ENCODE measurements at places on chromosomes 4 and X.

DNA sequence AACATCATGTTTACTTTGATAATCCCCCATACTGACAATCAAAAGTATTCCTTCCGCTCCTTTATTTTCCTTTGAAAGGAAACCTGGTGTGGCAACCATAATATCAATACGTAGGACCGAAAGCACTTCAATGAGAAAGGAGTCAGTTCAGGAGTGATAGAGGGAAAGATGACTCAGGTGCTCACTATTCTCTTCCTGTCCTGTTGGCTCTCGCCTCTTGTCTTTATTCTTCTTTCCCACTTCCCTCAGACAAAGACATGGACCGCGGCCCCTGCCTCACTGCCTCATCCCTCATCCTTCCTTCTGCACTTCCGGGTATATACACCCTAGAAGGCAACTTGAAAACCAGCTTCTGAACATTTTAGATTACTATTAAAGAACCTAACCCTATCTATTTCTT lies 49.8 kb upstream of the TNIP3 start:
- DNase-seq, result no peak

DNA sequence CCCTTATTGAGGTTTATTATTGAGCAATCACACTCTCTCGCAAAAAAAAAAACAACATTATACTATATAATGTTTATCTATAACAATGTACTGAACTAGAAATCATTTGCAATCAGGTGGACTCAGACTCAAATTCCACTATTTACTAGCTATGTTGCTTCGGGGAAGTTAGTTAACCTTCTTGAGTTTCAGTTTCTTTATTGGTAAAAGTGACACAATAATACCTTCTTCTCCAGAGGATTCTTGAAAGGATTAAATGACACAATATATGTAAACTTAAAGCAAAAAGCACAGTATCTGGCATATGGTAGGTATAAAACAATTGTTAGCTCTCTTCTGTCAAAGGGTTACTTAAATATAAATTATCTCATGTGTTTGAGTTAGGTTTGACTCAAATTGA lies 31.5 kb upstream of the HDAC8 start:
- DNase-seq, result no peak

DNA sequence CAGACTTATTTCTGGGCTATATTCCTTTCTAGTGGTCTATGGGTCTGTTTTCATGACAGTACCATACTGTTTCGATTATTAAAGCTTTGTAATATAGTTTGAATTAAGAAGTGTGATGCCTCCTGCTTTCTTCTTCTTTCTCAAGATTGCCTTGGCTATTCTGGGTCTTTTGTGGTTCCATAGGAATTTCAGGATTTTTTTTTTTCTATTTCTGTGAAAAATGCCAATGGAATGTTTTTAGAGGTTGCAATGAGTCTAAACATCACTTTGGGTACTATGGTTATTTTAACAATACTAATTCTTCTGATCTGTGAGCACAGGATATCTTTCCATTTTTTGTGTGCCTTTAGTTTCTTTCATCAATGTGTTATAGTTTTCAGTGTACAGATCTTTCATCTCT lies 204.3 kb upstream of the HCCS start:
- DNase-seq, result no peak

GRCh38 chr4:100269446-100269845 lies 79.2 kb upstream of the DDIT4L start:
- DNase-seq, result no peak

- DNase-seq, result no peak
Observed at GRCh38 chr4:125704726-125705125, 390.0 kb downstream of the FAT4 start.

DNA sequence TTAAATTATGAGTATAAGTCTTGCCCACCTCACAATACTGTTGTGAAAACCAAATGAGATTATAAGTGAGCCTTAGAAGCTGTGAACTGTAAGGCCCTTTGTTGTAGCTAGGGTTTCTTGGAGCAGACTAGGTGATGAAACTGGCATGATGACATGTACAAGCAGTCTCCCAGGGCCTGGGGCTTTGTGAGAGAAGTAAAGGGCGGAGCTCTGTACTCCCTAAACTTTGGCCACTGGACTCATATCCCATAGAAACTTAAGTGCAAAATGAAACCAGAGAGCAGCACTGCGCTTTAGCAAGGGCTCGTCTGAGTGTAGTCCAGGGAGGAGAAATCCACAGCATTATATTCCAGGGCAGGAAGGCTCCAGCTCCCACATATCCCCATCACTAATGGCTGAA lies 385.6 kb upstream of the FGF16 start:
- no peak for DNase-seq

- DNase-seq, result no peak
Observed at GRCh38 chr4:17189401-17189720, 290.9 kb upstream of the LDB2 start.

- DNase-seq, result no peak
Observed at GRCh38 chrX:132025041-132025440, 1.9 kb downstream of the STK26 start.

GRCh38 chr4:7032596-7032995 lies 10.6 kb upstream of the TADA2B start:
- no peak for DNase-seq

GRCh38 chr4:185782523-185782922 lies 29.5 kb downstream of the SORBS2 start:
- DNase-seq, result no peak

- DNase-seq, result no peak
Observed at GRCh38 chrX:110394651-110395050, 36.0 kb downstream of the RTL9 start.

GRCh38 chr4:5996641-5997040 lies 21.6 kb downstream of the C4orf50 start:
- DNase-seq, result no peak
